BJ (cell line): ENCODE measurements at places on chromosomes 5 and 9.

DNA sequence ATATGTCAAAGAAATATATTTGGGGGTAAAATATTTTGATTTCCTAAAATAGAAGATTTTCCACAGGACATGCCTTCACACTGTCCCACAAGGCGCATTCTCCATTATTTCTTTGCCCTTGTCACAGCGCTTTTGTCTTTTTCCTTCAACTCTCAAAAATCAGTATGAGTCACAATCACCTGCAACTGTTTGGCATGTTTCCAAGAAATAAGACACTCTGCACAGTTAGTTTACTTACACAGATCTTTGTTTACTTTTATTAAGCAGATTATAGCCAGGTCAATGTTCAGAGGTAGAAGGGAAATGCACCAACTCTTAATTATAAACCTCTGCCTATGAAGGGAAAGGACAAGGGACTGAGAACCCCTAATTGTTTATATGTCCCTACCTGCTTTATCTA lies 9.5 kb downstream of the CEMIP2 start:
- no peak for DNase-seq

DNA sequence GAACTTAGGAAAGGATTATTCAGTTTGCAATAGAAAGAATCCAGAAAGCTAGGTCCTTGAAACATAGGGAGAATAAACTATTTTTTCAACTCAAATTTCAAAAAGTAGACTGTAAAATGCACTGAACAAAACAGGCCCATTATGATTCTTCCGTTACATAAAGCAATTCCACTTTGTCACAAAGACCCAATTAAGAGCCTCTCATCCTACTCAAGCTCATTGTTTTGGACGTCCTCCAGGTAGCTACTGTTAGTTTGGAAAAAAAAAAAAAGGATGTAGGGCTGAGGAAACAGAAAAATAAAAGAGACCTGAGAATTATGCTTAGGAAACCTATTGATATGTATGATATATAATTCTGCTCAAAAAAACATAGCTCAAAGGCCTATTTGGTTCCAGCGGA lies 74.0 kb downstream of the DIRAS2 start:
- no peak for DNase-seq

DNA sequence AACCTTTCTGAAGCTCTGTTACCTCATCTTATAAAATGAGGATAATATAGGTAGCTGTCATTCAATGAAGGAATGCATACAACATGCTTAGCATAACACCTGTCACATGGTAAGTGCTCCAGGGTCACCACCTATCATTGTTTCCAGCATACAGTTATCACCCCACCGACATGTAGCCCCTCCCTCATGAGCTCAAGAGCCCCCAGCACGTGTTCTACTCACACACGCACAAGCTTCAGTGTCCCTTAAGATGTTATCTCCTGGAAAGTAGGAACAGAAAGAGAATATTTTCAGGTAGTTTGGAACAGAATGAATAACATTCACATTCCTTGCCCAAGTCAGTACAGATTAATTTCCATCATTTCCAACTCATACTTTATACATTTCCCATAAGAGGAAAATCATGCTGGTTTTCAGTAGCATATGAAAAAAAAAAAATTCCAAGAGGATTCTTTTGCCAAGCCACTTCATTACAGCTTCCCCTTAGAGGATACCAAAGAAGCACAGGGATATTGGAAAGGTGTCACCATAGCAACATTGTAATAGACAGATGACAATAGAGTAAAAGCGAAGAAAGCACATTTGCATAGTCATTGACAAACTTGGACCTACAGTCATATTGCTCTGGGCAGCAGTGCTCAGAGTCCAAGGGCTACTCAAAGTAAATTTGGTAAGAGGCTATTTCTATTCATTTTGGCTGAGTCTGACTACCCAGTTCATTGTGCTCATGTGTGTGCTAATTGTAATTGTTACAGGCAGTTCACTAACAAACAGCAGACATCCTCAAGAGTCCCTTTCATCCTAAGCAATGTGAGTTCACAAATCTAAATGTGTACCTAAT lies 1.5 kb upstream of the MOB3B start:
- DNase-seq, result no peak

GRCh38 chr9:126563556-126563955 lies 50.2 kb upstream of the LMX1B start:
- DNase-seq, result no peak

DNA sequence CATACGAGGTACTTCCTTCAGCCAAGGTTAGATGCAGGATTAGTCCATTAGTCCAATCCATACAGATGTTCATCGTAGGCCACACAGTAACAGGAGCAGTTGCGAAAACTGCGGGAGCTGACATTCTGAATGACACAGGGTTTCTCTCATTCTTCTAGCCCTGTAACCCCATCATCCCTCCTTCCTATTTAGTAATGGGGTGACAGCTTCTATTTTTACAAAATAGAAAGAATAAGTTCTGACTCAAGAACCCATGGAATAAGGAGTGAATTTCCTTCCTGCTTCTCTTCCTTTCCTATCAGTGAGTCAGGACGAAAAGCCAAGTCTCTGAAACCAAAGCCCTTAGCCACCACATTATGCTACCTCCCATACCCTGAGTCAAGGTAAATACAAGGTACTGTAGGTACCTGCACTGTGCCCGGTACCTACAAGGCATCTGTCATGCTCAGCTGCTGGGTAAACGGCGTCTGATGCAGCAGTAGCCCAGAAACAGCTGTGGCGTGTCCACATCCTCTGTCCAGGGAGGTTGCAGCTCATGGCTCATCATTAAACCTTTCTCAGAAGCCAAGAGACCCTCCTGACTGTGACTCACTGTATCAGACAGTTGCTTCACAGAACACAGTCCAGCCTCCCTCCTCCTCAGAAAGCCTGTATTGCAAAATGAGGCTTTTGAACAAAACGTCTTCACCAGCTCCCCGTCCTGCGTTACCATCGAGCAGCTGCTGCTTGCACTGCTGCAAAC lies 84.2 kb downstream of the ESM1 start:
- peak; percentile 52 for DNase-seq

DNA sequence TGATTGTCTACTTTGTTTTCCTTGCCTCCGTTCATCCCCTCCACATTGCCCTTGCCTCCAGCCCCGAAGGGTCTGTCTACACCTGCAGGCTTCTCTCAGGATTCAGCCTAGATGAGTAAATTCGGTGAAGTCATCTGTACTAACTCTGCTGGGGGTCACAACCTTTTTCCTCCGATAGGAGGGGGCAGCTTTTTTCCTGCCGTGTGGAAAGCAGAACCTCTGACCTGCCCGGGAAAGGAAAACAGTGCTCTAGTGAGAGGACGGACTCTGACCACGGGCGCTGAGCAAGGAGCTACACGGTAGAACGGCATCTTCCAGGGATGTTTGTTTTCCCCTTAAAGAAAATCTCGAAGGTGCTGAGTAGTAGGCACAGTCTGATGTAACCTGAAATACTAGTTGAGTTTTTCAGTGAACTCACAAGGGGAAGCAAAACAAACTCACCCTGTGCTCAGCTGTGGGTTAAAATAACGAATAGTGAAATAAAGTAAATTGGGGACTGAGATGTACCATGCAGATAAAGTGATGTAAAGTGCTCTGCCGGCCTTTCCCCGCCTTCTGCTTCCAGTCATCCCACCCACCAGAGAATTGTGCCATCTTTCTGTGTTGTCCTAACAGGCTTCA lies 281.8 kb downstream of the AOPEP start:
- DNase-seq, result no peak

GRCh38 chr5:141785135-141785534 lies 93.1 kb downstream of the PCDH1 start:
- no peak for DNase-seq

DNA sequence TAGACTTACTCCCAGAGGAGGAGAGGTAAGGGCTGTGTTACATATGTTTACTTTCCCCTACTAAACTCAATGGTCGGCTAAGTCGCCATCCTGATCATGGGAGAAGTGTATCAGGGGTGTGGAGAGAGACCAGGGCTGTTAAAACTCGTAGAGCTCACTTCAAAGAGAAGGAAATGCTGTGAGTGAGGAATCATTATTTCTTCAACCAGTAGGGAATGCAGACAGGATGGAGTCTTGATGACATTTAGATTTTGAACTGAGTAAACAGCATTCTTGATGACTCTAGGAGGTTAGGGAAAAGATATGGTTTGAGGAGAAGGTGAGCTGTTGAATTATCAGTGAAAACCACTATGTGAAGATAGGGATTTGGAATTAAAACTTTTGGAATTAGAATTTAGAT lies 17.3 kb downstream of the RECK start:
- no peak for DNase-seq

DNA sequence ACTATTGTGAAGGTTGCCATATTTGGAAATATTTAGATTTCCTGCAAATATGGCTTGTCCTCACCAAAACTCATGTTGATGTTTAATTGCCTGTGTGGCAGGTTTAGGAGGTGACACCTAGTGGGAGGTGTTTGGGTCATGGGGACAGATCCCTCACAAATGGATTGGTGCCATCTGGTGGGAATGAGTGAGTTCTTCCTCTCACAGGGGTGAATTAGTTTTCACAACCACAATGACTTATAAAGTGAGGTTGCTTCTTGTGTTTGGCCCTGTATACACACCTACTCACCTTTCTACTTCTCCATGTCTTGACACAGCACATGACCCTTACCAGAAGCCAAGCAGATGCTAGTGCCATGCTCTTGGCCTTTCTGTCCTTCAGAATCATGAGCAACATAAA lies 41.1 kb downstream of the ISOC1 start:
- no peak for DNase-seq

GRCh38 chr9:74498621-74499095 lies 1.5 kb downstream of the RORB start:
- no peak for DNase-seq

- DNase-seq, result no peak
Observed at GRCh38 chr9:98491828-98492227, 216.9 kb downstream of the GABBR2 start.

DNA sequence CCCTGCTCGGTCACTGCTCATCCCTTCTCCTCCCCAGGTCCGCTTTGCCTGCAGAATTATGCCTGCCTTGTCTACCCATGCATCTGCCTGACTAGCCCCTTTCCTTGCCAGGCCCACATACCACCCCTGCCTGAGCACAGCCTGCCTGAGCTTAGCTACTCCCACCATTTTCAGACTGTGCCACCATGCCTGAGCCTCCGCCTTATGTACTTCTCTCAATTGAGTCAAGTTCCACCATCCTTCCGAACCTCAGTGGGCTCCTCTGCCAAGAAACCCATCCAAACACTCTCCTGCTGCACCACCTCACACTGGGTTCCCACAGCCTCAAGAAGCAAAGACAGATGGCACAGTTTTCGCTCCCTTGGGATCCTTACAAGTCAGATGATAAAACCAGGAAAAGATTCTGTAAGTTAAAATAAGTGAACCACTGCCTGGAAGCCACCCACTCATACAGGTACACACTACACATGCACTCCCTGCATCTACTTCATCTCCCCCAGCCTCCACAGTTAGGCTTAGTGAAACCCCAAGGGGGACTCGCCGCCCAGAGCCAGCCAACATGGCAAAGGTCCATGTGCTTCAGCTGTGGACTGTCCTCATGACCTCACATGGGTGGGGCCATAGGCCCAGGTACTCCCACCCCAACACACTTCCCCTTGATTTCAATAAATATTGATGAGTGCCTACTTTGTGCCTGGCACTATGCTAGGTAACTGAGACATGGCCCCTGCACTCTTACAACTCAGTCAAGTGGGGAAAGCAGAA lies 23.1 kb downstream of the P4HA2 start:
- DNase-seq, result no peak

- no peak for DNase-seq
Observed at GRCh38 chr5:59835800-59836199, 57.7 kb downstream of the PDE4D start.

DNA sequence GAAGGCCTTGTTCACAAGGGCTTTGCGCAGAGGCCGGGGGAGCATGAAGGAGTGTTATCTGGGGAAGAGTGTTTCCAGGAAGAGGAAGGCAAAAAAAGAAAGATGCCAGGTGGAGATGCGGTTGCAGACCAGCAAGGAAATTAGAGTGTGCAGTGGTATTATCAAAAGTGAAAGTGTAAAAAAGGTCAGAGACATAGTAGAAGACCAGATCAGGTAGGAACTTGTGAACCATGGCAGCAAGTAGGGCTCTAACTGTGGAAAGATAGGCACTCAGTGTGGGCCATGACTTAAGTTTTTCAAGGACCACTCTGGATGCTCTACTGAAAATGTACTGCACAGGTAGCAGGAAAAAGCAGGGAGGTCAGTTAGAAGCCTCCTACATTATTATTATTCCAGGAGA lies 90.1 kb upstream of the SPOCK1 start:
- no peak for DNase-seq

DNA sequence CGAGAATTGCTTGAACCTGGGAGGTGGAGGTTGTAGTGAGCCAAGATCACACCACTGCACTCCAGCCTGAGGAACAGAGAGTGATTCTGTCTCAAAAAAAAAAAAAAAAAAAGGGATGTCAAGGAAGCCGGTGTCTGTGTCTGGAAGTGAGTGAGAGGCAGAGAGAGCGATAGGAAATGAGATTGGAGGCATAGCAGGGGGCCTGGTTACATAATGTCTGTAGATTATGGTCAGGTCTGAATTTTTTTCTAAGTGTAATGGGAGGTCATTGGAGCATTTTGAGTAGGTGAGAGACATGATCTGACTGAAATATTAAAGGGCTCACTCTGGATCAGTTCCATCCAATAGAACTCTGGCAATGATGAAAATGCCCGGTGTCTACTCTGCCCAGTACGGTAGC lies 40.4 kb upstream of the CTNNA1 start:
- DNase-seq, result no peak

- DNase-seq, result no peak
Observed at GRCh38 chr5:136605638-136606037, 240.3 kb upstream of the TRPC7 start.
